ENCODE measurements at places on chromosomes 5 and 9.

DNA sequence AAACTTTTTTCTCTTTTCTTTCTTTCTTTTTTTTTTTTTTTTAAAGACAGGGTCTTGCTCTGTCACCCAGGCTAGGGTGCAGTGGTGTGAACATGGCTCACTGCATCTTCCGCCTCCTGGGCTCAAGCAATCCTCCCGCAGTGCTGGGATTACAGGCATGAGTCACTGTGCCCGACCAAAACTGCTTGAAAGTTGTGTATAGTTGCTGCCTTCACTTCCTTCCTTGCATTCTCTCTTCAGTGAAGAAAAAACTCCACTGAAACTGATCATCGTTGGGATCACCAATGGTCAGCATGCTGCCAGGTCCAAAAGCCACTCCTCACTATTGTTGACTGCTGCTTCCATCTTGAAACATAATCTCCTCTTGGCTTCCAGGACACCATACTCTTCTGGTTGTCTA is 66.6 kb upstream of the CTNNA1 start:
- no peak for DNase-seq

DNA sequence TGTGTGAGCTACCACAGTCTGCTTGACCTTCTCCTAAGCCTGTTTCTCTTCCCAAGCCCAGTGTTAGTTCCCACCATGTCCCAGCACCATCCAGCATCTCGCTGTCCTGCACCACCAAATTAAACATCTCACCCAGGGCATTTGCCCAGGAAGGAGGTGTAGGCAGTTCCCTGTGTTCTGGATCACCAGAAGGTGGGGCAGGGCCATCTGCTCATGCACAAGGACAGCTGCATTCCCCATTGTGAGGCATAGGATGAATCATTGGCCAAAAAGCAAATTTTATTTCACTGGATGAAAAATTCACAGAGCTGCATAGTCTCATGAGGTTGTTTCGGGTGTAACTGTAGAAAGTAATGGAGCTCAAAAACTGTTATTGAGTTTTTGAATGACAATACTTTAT is 89.5 kb upstream of the GRIA1 start:
- DNase-seq, result no peak

GRCh38 chr5:39282561-39282960 is 63.2 kb upstream of the FYB1 start:
- no peak for DNase-seq

DNA sequence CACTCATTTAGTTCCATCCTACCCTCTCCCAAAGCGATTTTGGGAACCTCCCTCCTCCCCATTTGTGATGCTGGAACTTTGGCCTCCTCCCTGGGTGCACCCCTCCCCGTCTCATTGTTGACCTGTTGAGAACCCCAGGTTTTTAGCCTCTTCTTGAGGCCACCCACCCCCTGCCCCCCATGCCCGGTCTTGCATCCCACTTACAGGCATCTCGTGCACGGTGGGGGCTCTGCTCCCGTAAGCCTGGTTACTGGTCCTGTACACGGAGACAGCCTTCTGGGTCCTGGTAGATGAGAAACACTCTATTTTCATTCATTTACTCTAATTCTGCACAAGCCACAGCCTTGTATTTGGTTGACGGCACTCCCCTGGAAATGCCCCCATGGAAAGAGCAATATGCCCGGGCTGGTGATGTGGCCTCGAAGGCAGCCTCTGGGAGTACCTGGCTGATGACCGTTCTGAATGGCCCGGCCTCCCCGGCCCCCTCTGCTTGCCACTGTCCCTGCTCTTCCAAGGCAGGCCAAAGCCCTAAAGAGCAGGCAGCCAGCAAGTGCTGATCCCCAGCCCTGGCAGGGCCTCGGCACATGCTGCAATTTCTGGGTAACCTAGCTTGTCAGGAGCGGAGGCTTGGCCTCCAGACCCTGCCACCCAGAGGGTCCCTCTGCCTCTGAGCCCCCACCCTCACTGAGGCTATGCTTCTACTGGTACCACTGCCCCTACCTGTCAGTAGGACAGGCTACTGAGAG is 1.9 kb upstream of the MRPS2 start:
- no peak for DNase-seq

Measured in stimulated activated naive CD4-positive, alpha-beta T cell (primary cell).